ENCODE measurements at places on chromosomes 7 and 10.
A peak's percentile ranks its signal among the peaks of the same experiment; 100 is the strongest.

DNA sequence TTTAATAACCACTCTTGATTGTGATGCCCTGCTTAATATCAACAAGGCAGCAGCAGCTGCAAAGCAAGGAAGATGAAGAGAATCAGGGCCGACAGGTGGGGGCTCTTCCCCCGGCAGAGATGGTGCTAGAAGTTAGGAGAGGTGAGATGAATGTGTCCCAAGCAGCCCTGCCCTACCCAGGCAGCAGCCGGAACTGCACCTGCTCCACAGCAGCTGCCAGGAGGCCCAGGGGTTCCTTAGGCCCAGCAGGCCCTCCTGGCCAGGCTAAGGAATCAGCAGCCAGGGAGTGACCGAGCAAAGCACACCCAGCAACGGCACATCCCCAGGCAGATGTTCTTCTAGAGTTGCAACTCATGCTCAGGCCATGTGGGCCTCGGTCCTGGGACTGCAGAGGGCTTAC lies 17.9 kb downstream of the AFAP1L2 start:
- peaks cover 77% of the 10 kb centered on the region for H3K4me1 ChIP-seq
- no peak for DNase-seq
- H3K36me3 ChIP-seq = peaks cover 3% of the 10 kb centered on the region
- no peaks in the 10 kb centered on the region for H3K27me3 ChIP-seq

GRCh38 chr7:84548366-84549365 lies 354.1 kb upstream of the SEMA3A start:
- no peaks in the 10 kb centered on the region for H3K4me1 ChIP-seq
- no peak overlapping the region for H3K4me3 ChIP-seq
- no peaks in the 10 kb centered on the region for H3K36me3 ChIP-seq
- peak; percentile 25 for DNase-seq

- no peaks in the 10 kb centered on the region for H3K4me1 ChIP-seq
- no peaks in the 10 kb centered on the region for H3K27me3 ChIP-seq
- peaks cover 19% of the 10 kb centered on the region for H3K36me3 ChIP-seq
- no peak overlapping the region for H3K27ac ChIP-seq
Observed at GRCh38 chr7:64521409-64521984, 41.4 kb downstream of the ZNF680 start.

- H3K27ac ChIP-seq = no peak overlapping the region
- H3K4me1 ChIP-seq = peaks cover 3% of the 10 kb centered on the region
- no peaks in the 10 kb centered on the region for H3K36me3 ChIP-seq
- DNase-seq = no peak
- no peak overlapping the region for H3K4me3 ChIP-seq
- no peaks in the 10 kb centered on the region for H3K27me3 ChIP-seq
Observed at GRCh38 chr10:48555310-48556042, 49.4 kb downstream of the ARHGAP22 start.

- H3K27ac ChIP-seq = no peak overlapping the region
- no peaks in the 10 kb centered on the region for H3K36me3 ChIP-seq
- H3K4me3 ChIP-seq = no peak overlapping the region
- H3K4me1 ChIP-seq = no peaks in the 10 kb centered on the region
- DNase-seq = no peak
Observed at GRCh38 chr10:29250066-29250465, 38.8 kb upstream of the LYZL1 start.

DNA sequence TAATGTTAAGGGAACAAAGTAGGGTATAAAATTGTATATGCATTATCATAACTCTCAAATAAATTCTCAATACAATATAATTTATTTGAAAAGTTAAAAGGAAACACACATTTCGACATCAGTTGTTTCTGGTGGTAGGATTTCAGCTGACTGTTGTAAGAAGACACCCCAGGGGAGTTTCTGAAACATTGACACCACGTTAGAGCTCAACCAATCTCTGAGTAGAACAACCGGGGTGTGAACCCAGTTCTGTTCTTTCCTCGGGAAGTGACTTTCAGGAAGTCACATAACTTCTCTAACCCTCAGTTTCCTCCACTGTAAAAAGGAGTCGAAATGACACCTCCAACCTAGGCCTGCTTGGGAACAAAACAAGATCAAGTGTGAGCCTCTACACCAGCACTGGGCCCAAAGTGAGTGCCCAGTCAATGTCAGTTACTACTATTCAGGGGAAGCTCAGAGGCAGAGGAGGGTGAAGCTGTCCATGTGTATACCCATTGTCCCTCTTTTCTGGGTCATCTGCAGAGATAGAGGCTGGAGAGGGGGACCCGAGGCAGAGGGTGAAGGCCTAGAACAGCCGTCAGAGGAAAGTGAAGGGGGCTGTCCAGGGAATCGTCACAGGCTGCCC lies 67.1 kb downstream of the AOAH start:
- no peaks in the 10 kb centered on the region for H3K36me3 ChIP-seq
- H3K27me3 ChIP-seq = no peaks in the 10 kb centered on the region
- H3K27ac ChIP-seq = no peak overlapping the region
- DNase-seq = no peak
- H3K4me3 ChIP-seq = no peak overlapping the region

GRCh38 chr7:108860615-108861014 lies 290.9 kb downstream of the DNAJB9 start:
- H3K36me3 ChIP-seq = no peaks in the 10 kb centered on the region
- no peak for DNase-seq
- H3K4me1 ChIP-seq = no peaks in the 10 kb centered on the region
- H3K27me3 ChIP-seq = no peaks in the 10 kb centered on the region
- no peak overlapping the region for H3K4me3 ChIP-seq

DNA sequence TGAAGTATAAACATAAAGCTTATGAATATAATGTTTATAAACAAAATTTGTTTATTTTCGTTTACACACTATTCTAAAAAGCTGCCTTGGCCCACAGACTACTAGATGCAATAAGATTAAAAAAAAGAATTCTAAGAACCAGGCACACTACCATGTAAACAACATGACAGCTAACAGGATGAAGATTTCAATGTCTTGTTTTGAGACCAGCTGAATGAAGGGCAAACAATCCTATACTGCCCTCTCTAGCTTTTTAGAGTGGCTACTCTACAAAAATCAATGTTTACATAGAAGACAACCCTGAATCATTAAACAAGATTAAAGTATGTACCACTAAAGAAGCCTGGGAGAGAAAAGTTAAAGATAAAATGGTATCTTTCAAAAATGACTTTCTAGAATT lies 38.6 kb downstream of the SLC25A40 start:
- H3K4me3 ChIP-seq = no peak overlapping the region
- no peak for DNase-seq
- no peak overlapping the region for H3K27ac ChIP-seq
- H3K4me1 ChIP-seq = no peaks in the 10 kb centered on the region
- H3K27me3 ChIP-seq = no peaks in the 10 kb centered on the region

GRCh38 chr7:133633055-133633454 lies 380.2 kb downstream of the EXOC4 start:
- H3K36me3 ChIP-seq = no peaks in the 10 kb centered on the region
- H3K27ac ChIP-seq = no peak overlapping the region
- H3K4me1 ChIP-seq = no peaks in the 10 kb centered on the region
- no peak overlapping the region for H3K4me3 ChIP-seq
- no peak for DNase-seq

- peaks cover 8% of the 10 kb centered on the region for H3K4me1 ChIP-seq
- H3K4me3 ChIP-seq = no peak overlapping the region
- DNase-seq = peak; percentile 92
- no peaks in the 10 kb centered on the region for H3K36me3 ChIP-seq
Observed at GRCh38 chr7:30238721-30239441, 45.5 kb upstream of the ZNRF2 start.

DNA sequence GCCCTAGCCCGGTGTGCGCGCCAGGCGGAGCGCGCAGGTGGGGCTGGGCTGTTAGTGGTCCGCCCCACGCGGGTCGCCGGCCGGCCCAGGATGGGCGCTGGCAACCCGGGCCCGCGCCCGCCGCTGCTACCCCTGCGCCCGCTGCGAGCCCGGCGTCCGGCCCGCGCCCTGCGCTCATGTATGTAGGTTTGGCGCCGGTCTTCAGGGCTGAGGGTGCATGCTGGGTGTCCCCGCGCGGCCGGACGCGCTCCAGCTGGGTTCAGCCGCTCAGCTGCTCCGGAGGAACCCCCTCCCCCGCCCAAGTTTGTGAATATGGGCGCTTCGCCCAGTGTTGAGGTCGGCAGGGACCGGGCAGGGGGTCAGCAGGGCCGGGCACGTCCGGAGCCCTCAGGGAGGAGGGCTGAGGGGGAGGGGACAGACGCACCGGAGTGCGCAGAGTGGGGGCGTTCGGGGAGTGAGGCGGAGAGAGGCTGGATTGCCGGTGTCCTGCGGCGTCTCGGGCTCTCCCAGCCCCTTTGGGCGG lies 559 bp downstream of the VWC2 start:
- no peaks in the 10 kb centered on the region for H3K27me3 ChIP-seq
- peaks cover 12% of the 10 kb centered on the region for H3K4me1 ChIP-seq
- no peak overlapping the region for H3K27ac ChIP-seq
- no peaks in the 10 kb centered on the region for H3K36me3 ChIP-seq
- peak; percentile 26 for DNase-seq

DNA sequence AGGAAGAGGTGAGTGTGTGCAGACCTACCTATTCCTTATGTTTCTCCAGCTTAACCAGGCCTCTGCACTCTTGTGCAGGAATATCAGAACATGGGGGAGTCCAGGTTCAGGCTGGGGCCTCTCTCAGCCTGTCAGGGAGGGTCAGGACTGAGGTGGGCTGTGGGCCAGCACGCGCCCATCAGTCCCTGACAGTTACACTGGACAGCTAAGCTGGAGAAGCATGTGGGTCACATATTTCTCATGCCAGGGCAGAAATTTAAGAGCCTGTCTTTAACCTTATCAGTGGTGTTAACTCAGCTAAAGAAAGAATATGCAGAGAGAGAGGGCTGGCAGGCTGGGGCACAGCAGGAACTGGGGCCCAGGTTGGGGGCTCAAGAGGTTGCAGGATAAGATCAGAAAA lies 8.7 kb upstream of the POLD2 start:
- H3K4me1 ChIP-seq = peaks cover 9% of the 10 kb centered on the region
- no peak overlapping the region for H3K27ac ChIP-seq
- DNase-seq = no peak
- H3K27me3 ChIP-seq = no peaks in the 10 kb centered on the region
- H3K4me3 ChIP-seq = no peak overlapping the region
- H3K36me3 ChIP-seq = no peaks in the 10 kb centered on the region

- H3K27ac ChIP-seq = no peak overlapping the region
- peaks cover 31% of the 10 kb centered on the region for H3K4me1 ChIP-seq
- no peaks in the 10 kb centered on the region for H3K27me3 ChIP-seq
- peaks cover 8% of the 10 kb centered on the region for H3K36me3 ChIP-seq
- DNase-seq = no peak
Observed at GRCh38 chr7:32879460-32879859, 12.1 kb downstream of the KBTBD2 start.

DNA sequence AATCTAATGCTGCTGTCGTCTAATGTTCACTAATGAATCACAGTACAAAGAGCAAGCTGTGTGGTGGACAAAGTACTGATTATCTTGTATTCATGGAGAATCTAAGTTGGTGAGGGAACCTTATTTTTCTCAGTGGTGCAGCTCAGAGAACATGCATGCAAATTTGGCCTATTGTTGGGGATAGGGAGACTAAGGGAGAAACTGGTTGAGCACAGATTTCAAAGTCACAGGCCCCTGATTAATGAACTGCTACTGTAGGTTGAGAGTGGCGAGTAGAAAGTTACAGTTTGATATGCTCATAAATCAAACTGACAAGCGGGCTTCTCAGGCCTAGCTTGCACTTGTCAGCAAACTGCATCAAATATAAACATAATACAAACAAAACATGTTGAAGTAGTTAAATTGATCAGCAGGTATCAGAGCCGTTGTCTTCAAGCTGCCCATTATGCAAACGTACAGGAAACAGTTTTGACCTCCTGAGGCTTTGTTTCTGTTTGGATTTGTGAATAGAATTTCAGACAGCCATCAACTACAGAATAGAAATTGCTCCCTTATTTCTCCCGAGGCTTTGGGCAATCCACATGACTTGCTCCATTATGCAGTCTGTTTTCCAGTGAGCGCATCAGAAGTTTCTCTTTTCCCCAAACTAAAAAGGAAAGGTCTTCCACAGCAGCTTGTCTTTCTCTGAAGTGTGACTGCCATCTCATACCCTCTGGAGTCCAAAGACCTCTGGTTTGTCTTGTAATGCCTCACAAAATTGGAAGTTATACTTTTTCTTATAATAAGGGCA lies 215.8 kb downstream of the FOXP2 start:
- H3K27ac ChIP-seq = no peak overlapping the region
- DNase-seq = no peak
- H3K36me3 ChIP-seq = peaks cover 6% of the 10 kb centered on the region
- H3K4me3 ChIP-seq = no peak overlapping the region

DNA sequence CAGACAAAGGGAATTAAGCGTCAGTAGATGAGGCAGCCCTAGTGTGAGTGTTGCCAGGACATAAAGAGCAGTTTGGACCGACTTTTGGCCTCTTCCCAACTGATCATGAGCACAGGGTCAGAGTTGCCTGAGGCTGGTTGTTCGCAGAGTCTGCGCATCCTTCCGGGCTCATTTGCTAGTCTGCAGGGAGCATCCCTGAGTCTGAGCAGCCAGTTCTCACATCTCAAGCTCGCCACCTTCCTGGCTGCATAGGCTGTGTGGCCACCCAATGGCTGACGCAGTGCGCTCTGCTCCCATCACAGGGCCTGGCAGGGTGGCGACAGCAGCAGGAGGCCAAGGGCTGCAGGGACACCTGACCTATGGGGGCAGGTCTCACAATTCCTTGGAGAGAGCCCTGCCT lies 5.0 kb downstream of the GAD2 start:
- no peak overlapping the region for H3K4me3 ChIP-seq
- DNase-seq = no peak
- no peaks in the 10 kb centered on the region for H3K36me3 ChIP-seq
- H3K27me3 ChIP-seq = peaks cover 8% of the 10 kb centered on the region
- peaks cover 5% of the 10 kb centered on the region for H3K4me1 ChIP-seq
- H3K27ac ChIP-seq = no peak overlapping the region

DNA sequence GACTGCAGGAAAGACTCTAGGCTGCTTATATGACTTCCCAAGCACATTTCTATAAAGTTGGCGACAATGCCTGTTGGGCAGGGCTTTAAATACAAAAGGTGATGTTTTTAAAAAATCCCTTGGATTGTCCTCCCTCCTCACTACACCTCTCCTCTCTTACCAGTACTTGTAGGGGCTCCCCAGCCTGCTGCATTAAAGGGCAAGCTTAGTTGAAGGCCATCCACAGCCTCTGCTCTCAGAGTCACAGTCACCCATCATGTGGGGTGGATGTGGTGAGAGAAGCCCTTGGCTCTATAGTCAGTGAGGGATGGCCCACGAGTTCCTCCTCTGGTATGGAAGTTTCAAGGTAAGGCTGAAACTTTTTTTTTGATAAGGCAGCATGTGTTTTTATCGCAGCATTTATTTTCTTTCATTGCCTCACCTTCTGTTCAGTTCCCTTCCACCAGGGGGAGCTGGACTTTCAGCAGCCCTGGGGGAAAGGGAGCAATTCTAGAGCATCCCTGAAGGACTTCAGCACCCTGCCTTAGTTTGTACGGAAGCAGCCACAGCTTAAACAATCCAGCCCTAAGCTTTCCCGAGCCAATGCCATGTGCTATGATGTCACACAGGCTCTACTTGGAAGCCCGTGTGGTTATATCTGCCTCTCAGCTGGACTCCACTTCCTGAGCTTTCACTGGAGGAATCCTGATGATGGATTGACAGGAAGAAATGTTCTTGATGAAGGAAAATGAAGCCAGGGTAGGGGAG lies 131.9 kb downstream of the CALCR start:
- no peak overlapping the region for H3K4me3 ChIP-seq
- no peaks in the 10 kb centered on the region for H3K4me1 ChIP-seq
- no peaks in the 10 kb centered on the region for H3K36me3 ChIP-seq
- H3K27ac ChIP-seq = no peak overlapping the region
- no peaks in the 10 kb centered on the region for H3K27me3 ChIP-seq
